Tracheal epithelial cell (primary cell): ENCODE measurements at places on chromosomes 6 and 20. TPM values are rescaled to one million over a fixed set of nuclear protein-coding genes. Genes with fewer than 3 reads are reported as not detected.

Gene SLC17A1
- 1.4 TPM in 1 of 2 replicates, not detected in the other for total RNA-seq

Gene REM1
- not detected in 2 replicates for total RNA-seq

Gene E2F3
- 3.6 and 5.1 TPM in 2 replicates for total RNA-seq

Gene C6orf132
- total RNA-seq = 15.8 and 19.8 TPM in 2 replicates

Gene CD40
- total RNA-seq = 10.0 and 28.4 TPM in 2 replicates

Gene OR2H2
- 0.24 TPM in 1 of 2 replicates, not detected in the other for total RNA-seq

Gene C6orf141
- 6.6 and 11.3 TPM in 2 replicates for total RNA-seq

Gene NCOA7
- 24.5 and 48.7 TPM in 2 replicates for total RNA-seq

Gene WASF1
- total RNA-seq = 6.3 and 8.7 TPM in 2 replicates

Gene AIF1
- not detected in 2 replicates for total RNA-seq

Gene CD93
- total RNA-seq = 0.21 and 0.24 TPM in 2 replicates

Gene EYA2
- total RNA-seq = 2.9 and 10.0 TPM in 2 replicates

Gene EEF1A2
- total RNA-seq = 0.43 and 0.96 TPM in 2 replicates

Gene CBLN4
- not detected in 2 replicates for total RNA-seq

Gene HLA-G
- total RNA-seq = 11.1 and 22.0 TPM in 2 replicates

Gene TCF21
- total RNA-seq = under 0.01 TPM in 1 of 2 replicates, not detected in the other

Gene SMPDL3A
- 6.3 and 7.7 TPM in 2 replicates for total RNA-seq

Gene MMP24OS
- 4.6 and 6.2 TPM in 2 replicates for total RNA-seq

Gene MAP3K5
- total RNA-seq = 7.5 and 14.9 TPM in 2 replicates

Gene PHACTR3
- total RNA-seq = 3.4 and 13.6 TPM in 2 replicates

Gene IL17F
- not detected in 2 replicates for total RNA-seq

Gene LAMA2
- 0.21 and 0.24 TPM in 2 replicates for total RNA-seq

Gene RIPK1
- 11.7 and 18.1 TPM in 2 replicates for total RNA-seq

Gene PACRG
- total RNA-seq = 0.24 and 2.1 TPM in 2 replicates

Gene PRKN
- 0.48 and 0.64 TPM in 2 replicates for total RNA-seq

Gene ADAM33
- total RNA-seq = not detected in 2 replicates
